ENCODE measurements at places on chromosomes 12 and 14.

DNA sequence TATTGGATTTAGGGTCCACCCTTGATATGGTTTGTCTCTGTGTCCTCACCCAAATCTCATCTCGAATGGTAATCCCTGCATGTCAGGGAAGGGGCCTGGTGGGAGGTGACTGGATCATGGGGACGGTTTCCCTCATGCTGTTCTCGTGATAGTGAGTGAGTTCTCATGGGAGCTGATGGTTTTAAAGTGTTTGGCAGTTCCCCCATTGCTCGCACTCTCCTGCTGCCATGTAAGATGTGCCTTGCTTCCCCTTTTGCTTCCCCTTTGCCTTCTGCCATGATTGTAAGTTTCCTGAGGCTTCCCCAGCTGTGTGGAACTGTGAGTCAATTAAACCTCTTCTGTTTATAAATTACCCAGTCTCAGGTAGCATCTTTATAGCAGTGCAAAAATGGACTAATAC lies 118.3 kb downstream of the VRK1 start:
- no peak for DNase-seq

GRCh38 chr14:100651999-100652508 lies 64.8 kb upstream of the BEGAIN start:
- no peak for DNase-seq

- no peak for DNase-seq
These were observed 31.8 kb upstream of the WSCD2 start for GRCh38 chr12:108097160-108097911.

DNA sequence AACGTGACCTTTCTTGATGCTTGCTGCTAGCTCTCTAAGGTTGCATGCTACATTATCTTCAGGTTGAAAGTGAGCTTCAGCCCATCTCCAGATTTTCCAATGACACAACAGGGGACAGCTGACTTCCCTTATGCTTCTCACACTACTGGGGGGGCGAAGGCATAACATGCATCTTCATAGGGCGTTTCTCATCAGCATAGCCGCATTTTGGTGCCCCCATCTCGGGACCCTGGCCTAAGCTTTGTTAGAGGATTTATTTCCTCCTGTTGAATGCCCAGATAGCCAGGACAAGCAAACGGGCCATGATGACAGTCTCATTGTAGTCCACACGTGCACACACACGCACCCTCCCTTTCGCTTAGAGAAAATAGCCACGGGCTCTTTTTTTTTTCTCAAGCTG lies 30.7 kb downstream of the SSPN start:
- DNase-seq: no peak

GRCh38 chr14:46306267-46306666 lies 345.3 kb downstream of the RPL10L start:
- no peak for DNase-seq

- DNase-seq: no peak
These were observed 98.1 kb upstream of the MAX start for GRCh38 chr14:65200454-65200853.

DNA sequence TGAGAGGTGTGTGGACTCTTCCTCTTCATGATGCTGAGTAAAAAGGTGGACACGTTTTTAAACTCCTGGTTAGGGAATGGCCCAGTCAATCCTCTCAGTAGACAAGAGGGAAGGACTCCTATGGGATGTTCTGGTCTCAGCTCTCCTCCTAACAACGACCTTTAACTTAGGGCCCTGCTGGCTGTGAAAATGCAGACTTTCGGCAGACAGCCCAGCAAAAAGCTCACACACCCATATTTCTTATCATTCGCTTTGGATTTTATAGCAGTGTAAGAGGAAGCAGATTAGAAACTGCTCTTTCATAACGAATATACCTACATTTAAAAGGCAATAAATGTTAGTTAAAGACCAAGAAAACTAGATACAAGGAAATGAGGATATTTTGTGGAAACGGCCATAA lies 18.0 kb upstream of the YARS2 start:
- no peak for DNase-seq

DNA sequence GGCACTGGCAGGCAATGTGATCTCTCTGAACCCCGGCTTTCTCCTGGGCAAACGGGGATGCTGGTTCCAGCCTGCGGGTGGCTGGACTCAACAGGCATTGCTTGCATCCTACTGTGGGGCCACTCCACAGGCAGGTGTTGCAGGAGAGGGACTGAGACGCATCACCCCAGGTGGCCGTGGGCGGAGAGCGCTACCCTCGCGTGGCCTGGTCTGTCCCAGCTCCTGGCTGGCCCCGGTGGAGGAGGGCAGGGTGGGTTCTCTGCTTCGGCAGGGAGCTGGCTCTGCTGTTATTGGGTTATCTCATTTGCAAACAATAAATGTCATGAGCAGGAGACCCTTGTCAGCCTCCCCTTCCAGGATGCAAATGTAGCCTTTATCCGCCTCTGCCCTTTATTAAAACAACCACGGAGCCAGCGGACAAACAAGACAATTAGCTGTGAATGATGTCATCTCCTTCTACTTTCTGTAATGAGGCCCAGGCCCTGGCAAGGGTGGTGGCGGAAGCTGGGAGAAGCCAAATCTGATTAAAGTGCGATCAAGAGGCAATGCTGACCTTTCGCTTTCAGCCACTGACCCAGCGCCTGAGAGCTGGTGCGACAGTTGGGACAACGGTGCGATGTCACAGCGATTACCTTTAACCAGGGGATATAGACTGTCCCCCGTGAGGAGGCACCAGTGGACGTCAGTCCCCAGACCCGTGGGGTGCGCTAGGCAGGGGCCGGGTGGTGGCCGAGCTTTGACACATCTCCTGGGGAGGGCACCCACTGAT lies 161.8 kb downstream of the KIF26A start:
- DNase-seq: no peak
